ENCODE measurements at places on chromosomes 6 and 20.

GRCh38 chr6:21781128-21781527, 187.6 kb downstream of the SOX4 start:
- DNase-seq: no peak

- DNase-seq: no peak
These were observed 21.7 kb downstream of the BMP7 start for GRCh38 chr20:57244627-57245214.

GRCh38 chr6:14068623-14069022, 48.9 kb upstream of the CD83 start:
- DNase-seq: no peak

DNA sequence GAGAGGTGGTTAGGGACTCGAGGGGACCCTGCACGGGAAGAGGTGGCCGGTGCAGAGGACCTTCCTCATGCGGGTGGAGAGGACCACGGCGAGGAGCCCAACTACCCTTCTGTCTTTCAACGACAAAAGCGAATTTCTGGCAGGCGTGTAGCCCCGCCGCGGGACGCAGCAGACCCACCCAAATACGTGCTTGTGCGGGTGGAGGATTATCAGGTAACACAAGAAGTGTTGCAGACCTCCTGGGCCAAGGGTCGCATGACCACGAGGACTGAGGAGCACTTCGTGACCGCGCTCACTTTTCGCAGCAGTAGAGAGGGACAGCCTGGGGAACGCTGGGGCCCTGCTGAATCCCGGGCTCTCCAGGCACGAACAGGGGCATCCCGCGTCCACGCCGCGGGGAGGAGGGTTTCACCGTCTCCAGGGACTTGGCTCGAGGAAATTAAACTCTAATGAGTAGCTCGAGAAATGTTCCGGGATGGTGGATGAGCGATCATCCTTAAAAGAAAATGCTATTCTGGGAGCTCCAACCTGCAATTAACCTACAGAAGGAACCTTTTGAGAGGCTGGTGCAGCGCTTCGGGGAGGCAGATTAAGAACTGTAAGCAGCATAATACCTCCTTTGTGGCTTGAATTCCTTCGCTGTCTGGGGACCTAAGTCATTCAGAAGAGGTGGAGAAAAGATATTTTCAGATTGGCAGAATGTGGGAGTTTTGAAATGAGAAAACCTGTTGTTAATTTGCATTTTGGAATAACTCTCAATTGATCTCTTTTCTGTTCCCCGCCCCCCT, 804 bp downstream of the C6orf141 start:
- DNase-seq: peak; percentile 19

DNA sequence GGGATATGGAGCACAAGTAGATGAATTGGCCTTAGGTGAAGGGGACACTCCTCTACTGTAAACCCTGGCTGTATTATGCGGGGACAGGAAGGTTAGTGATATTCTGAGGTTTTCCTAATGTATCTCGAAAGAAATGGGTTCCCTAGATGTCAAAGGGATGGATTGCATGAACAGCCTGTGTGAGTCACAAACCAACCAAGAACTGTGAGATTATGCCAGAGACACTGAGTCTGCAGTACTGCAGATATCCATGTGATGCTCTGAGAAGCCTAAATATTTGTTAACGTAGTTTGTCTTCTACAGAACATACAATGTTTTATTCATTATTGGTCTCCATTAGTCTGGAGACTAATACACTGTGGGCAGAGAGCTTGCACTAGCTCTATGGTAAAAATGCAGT, 182.2 kb downstream of the AKAP7 start:
- no peak for DNase-seq

- DNase-seq: no peak
These were observed 39.6 kb downstream of the RNF217 start for GRCh38 chr6:125001684-125002405.

DNA sequence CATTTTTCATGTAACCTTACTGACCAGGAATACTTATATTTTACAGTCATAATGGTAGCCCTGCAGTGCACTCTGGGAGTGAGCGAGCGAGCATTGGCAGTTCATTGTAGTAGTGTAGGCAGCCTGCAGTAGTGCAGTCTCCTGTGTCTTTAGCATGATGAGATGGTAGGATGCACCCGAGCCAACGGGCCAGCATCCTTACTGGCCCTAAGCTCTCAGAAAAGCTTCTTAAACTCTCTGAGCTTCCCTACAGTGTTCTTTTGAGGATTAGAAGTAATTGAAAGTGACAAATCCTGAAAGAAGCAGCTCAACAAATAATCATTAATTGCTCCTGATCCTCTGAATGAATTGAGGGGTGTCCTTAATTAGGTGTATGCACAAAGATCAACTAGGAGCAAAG, 20.9 kb downstream of the SLC9A8 start:
- DNase-seq: no peak

GRCh38 chr6:33622456-33623431, 1.6 kb downstream of the ITPR3 start:
- DNase-seq: no peak

DNA sequence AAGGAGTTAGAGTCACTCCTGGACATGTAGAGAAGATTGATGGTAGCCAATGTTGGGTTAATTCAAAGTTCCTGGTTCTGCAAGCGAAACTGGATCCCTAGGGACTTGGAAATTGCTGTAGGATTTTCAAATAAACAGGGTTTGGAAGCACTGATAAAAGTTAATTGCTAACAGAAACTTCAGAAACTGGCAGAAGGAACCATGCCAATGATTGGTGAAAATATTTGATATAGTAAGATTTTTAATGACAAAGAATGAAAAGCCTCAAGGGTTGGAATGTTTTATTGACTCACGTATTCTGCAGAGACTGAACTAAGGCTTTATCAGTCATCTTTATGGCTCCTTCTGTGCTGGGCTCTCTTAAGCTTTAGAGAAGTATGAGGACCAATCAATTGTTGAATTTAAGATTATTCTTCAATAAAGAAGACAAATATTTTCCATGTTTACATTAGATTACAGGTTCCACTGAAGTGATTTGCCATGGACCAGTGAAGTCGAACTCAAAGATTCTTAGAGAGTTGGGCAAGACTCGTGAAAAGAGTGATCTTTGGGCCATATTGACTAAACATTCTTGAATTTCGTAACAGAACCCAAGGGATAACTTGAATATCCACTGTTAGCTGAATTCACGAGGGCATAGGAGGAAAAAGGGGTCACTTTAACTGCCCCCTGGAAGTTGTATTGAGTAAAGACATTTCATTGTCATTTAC, 371.4 kb downstream of the HDGFL1 start:
- DNase-seq: no peak

DNA sequence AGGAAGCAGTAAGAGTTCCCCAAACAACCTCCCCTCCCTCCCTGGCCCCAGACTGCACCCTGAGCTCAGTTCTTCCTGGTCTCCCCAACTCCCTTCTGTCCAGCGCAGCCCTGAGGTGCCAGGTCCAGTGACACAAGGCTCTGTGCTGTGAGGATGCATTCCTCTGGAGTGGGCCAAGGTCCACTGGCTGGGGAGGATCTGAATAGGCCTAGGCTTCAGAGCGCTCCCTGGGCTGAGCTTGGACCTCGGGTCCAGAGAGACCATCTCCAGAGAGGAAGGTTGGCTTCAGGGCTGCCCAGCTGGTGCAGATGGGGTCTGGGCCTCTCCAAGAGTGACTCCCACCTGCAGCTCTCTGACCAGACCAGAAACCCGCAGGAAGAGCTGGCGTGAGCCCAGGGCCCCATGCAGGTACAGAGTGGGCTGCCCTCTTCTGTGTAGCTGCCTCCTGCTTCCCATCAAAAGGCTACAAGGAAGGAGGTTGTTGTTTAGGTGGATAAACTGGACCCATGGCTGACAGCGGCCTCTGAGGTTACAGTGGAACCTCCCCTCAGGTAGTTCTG, 52.3 kb upstream of the MLN start:
- no peak for DNase-seq

- no peak for DNase-seq
These were observed 63.6 kb downstream of the CBFA2T2 start for GRCh38 chr20:33553516-33553915.

- no peak for DNase-seq
These were observed 248.7 kb upstream of the ECI2 start for GRCh38 chr6:4383910-4384638.

GRCh38 chr20:49384437-49385434, 97.7 kb downstream of the KCNB1 start:
- peak; percentile 87 for DNase-seq

DNA sequence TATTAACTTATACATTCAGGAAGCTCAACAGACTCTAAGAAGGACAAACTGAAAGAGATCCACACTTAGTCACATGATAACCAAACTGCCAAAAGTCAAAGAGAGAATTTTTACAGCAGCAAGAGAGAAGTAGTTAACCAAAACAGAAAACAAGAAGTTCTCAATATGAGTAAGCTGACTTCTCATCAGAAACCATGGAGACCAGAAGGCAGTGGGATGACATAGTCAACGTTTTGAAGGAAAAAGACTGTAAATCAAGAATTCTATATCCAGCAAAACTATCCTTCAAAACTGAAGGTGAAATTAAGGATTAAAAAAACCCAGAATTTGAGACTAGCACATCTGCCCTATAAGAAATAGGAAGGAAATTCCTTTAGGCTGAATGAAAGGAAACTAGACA, 60.4 kb downstream of the COL19A1 start:
- DNase-seq: no peak

- no peak for DNase-seq
These were observed 68.2 kb upstream of the AGPAT4 start for GRCh38 chr6:161342039-161342438.

DNA sequence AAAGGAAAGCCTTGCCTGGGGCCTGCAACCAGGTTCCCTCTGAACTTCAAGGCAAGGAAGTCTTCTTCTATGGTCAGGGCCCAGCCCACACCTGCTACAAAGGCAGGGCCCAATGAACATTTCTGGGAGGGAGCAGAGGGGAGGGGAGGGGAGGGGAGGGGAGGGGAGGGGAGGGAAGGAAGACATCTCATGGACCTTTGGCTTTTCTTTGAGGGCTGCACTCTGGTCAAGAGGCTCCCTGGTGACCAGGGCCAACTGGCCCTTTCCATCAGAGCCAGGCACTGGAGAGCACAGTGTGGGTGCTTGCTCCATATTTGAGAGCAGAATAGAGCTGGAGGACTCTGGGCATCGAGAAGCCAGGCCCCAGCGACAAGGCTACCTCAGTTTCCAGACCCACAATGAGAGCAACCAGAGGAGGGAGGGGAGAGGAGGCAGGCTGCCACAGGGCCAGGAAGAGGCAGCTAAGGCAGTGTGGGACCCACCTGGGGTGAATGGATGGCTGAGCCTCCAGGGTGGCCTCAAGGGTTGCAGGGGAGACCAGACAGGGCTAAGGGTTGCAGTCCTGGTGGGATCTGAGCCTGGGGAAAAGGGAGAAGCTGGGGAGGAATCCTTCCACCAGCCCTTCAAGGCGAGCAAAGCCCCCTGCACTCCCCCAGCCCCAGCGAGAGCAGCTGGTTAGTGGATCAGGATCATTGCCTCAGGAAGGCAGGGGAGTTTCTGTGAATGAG, 84.8 kb downstream of the MRPL14 start:
- no peak for DNase-seq

- peak; percentile 62 for DNase-seq
These were observed 61.9 kb upstream of the JARID2 start for GRCh38 chr6:15183979-15184378.

- no peak for DNase-seq
These were observed 11.7 kb downstream of the TFEB start for GRCh38 chr6:41723530-41724227.

DNA sequence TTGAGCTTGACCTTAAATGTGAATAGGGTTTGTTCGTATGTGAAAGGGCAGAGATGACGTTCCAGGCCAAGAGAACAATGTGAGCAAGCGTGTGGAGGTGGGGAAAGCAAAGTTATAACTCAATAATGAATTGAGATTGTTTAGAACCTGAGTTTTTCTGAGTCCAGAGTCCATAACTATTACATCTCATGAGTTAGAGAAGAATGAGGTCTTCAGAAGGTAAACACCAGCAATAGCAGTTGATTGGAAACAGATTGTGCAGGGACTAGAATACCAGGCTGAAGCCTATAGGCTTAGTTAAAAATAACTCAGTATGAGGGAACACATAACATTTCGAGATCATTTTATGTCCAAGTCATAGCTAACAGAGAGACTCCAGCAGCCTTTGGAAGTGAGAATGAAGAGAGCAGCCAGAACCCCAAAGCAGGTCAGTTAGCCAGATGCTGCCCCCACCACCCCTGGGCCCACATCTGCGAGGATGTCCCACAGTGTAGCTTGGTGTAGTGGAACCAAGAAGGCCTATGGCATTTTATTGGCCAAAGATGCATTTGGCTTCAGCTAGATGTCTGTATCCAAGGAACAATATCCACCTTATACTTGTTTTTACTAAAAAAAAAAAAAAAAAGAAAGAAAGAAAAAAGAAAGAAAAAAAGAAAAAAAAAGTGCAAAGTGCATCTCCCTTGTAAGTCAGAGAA, 121.7 kb downstream of the TNFRSF21 start:
- DNase-seq: no peak

DNA sequence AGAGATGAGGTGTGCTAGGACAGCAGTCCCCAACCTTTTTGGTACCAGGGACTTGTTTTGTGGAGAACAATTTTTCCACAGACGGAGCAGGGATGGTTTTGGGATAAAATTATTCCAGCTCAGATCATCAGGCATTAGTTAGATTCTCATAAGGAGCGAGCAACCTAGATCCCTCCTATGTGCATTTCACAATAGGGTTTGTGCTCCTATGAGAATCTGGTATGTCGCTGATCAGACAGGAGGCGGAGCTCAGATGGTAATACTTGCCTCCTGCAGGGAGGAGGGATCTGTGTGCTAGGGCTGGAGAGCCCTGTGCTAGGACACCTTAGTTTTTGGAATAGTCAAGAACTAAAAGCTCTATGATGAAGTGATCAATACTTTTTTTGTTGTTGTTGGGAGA, 2.5 kb downstream of the SMIM13 start:
- no peak for DNase-seq

GRCh38 chr6:12735786-12736185, 19.2 kb downstream of the PHACTR1 start:
- DNase-seq: no peak

GRCh38 chr6:11403035-11403601, 134.4 kb upstream of the TMEM170B start:
- DNase-seq: no peak

- DNase-seq: no peak
These were observed 160.1 kb downstream of the SIM1 start for GRCh38 chr6:100304575-100304974.

- no peak for DNase-seq
These were observed 98.1 kb upstream of the VSTM2L start for GRCh38 chr20:37804584-37805566.

GRCh38 chr6:73349311-73349710, 4.8 kb downstream of the DPPA5 start:
- no peak for DNase-seq

Measured in activated naive CD4-positive, alpha-beta T cell treated with anti-CD3 and anti-CD28 coated beads, Interleukin-2, amount 50 U/mL, for 72 hours (primary cell).